Stimulated activated CD4-positive, alpha-beta T cell treated with anti-CD3 and anti-CD28 coated beads, Interleukin-4, amount 100 ng/mL, for 4 hours (primary cell): ENCODE measurements at places on chromosomes 11 and 22.

DNA sequence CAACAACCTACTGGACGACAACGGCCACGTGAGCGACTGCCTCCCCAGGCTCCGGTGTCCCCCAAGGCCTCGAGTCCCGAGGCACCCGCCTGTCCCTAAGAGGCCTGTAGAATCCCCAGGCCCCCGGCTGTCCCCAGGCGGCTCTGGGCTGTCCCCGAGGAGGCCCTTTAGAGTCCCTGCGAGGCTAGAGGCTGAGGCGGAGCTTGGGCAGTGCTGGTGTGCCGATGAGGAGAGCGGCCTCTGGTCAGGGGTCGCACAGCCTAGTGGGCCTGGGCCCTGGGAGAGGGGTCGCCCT, 3.7 kb downstream of the TBX1 start:
- no peak for DNase-seq

DNA sequence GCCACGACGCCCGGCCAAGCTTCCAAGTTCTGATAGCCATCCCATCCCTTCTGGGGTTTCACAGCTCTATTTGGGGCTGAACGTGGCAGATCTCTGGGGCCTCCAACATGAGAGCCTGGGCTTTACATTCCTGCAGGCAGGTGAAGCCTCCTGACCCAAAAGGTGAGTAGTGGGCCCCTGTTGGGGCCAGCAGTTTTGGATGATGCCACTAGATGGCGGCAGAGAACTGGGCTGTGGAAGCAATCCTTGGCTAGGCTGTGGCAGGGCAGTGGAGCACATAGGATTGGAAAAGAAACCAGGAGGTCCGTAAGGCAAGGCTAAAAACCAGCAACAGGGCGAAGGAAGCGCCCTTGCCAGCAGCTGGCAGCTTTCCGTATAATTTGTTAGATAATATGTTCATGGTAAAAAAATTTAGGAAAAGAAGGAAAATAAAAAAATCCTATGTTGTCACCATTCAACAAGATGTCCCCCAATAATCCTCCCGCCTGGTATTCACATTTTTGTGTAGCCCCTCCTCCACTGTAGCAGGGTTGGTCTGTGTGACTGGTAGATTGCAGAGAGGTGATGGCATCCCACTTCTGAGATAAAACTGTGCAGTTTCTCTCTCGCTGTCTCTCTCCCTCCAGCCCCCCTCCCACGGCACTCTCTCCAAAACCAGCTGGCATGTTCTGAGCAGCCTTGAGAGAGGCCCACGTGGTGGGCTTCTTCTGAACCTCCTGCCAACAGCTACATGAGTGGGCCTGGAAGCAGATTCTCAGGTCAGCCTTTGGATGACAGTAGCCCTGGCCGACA, 43.6 kb upstream of the OR4B1 start:
- DNase-seq: peak; percentile 60

GRCh38 chr22:41469218-41469851, 418 bp downstream of the ACO2 start:
- DNase-seq: peak; percentile 33

DNA sequence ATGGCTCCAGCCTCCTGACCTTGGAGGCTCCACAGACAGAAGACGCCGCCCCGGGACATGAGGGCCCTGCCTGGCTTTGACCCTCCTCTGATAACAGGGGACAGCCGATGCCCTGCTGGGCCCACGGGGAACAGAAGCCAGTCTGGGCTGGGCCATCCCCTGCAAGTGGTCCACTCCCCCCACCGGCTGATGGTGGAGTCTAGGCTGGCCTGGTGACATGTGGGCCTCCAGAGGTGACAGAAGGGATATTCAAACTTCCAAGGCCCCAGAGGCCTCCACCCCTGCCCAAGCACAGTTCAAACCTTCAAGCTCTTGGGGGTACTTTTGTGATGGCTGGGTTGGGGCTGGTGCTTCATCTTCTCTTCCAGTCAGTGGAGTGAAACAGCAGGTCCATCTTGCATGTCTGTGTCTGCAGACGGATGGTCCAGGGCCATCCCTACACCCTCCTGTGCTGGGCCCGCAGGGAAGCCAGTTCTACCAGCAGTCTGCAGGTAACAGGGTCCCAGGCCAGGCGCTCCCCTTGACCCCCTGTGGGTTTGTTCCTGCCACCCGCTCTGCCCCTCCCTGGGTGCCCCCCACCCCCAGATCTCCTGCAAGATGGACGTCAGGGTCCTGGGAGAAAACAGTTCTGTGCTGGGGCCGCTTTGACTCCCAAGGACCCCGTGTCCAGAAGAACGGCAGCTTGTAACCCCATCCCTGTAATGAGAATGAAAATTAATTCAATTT, 929.9 kb downstream of the BRD1 start:
- DNase-seq: no peak

DNA sequence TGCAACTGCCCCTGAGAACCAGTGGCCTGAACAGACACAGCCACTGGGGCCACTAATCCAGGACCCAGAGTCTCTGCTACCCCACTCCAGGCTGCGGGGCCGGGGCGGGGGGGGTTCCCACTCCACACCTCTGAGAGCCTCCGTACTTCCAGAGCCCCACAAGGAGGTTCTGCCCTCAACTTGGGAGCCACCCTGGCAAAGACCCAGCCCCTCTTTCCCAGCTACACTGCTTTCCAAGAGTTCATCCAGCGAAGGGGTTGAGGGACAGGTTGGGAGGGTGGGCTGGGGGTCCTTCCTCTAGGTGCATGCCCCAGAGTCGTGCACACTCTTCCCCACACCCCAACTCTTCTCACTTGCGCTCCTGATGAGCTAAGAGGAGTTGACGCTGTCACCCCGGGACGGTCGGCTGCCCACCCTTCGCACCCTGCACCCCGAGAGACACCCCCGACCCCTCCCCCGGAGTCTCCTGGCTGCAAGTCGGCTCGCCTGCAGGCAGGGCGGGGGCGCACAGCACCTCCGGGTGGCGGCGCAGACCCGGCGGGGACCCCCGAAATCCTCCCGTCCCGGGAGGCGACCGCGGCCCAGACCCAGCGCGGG, 531 bp downstream of the RAB3IL1 start:
- no peak for DNase-seq

DNA sequence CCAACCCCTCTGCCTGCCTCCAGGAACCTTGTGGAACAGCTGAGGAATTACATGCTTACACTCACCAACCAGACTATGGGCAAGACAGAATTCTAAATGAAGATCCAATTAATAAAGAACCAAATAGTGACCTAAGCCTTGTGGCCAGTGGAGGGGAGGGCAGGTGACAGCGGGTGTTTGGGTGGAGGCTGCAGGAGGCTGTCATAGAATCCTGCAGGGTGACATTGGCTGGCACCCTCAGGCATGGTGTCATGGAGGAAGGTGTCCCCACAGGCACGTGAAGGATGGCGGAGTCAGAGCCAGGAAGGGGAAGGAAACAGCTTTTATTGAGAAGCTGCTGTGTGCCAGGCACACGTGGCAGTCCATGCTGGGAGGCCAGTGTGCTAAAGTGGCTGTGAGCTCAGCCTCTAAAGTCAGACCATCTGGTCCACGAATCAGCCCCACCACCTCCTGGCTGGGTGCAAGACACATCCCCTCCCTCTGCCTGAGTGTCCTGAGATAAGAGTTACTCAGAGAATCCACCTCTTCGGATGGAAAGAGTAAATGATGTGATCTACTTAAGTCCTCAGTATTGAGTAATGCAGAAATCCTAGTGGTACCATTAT, 8.7 kb downstream of the MYO18B start:
- DNase-seq: no peak

GRCh38 chr22:17612057-17612456, 16.5 kb downstream of the ATP6V1E1 start:
- DNase-seq: no peak

DNA sequence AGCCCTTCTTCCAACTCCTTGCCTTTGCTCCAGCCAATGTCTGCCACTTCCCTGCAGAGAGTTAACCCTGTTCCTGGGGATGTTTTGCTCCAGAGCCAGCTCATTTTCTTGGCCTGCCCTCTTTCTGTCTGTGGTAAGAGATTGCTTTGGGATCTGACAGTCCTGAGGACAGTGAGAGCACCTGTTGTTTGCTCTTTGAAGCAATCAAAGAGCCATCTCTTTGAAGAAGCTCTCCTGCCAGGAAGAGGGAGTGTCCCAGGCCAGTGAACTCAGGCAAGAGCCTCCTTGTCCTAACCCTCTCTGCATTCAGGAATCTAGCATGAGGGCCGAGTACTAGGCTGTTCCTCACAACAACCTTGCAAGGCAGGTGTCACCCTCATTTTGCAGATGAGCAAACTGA, 42.2 kb downstream of the TRAF6 start:
- DNase-seq: no peak

DNA sequence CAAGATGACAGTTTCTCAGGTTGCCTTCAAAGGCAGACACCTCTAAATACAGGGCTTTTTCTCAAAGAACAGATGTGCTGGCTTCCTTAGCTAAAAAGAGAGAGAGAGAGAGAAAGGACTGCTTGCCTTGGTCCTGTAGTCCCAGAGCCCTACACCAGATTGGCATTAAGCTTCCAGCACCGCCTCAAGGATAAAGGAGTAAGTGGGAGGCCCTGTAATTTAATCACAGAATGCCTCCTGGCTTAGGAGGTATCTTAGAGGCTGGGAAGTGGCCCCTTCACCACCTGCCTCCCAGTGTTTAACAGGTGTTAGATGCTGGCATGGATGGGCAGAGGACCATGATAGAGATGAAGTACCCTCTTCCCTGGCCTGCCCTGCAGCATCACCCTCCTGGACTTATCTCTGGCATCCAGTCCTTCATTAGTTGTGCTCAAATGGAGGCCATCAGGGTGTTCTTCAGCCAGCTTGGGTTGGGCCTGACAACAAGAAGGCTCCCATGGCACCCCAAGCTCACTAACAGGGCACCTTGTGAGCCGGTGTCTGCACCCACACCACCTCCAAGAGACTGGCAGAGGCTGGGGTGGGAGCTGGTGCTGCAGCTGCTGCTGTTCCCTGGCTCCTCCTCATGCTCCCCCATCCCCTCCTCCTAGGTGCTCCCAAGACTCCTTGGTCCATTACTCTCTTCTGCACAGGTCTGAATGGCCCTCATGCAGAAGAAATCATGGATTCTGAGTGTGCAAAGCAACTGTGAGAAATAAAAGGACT, 32.5 kb downstream of the ABCC8 start:
- DNase-seq: no peak

GRCh38 chr11:116615211-116615865, 157.4 kb downstream of the BUD13 start:
- DNase-seq: no peak

DNA sequence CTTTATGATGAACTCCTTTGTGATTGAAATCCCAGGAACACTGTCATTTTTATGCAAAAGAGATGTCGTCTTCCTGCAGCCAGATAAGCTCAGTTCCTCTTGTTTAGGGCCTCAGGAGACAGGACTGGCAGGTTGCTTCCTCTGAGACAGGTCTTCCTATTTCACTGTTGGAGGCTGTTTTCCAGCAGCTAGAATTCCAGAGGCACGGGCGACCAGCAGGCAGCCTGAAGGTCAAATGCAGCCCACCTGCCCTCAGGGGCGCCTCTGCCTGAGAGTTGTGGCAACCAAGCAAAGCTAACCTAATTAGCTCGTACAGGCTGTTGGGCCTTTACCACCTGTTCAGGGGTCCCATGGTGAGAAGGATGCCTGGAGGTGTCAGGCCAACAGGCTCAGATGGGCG, 22.3 kb downstream of the SLC6A5 start:
- DNase-seq: no peak

DNA sequence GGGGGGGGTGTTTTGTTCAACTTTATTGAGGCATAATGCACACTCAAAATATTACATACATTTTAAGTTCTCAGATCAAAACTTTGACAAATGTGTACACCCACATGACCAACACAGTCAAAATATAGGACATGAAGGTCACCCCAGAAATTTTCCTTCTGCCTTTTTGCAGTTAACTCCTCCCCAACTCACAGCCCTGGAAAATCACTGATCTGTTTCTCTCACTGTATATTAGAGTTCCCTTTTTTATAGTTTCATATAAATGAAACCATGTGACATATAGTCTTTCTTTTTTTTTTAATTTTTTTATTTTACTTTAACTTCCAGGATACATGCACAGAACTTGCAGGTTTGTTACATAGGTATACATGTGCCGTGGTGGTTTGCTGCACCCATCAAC, 4.6 kb downstream of the TMPRSS5 start:
- no peak for DNase-seq

- no peak for DNase-seq
These were observed 23.9 kb upstream of the TFIP11 start for GRCh38 chr22:26536056-26536761.

- DNase-seq: no peak
These were observed 33.2 kb downstream of the PPP2R1B start for GRCh38 chr11:111733016-111733415.

DNA sequence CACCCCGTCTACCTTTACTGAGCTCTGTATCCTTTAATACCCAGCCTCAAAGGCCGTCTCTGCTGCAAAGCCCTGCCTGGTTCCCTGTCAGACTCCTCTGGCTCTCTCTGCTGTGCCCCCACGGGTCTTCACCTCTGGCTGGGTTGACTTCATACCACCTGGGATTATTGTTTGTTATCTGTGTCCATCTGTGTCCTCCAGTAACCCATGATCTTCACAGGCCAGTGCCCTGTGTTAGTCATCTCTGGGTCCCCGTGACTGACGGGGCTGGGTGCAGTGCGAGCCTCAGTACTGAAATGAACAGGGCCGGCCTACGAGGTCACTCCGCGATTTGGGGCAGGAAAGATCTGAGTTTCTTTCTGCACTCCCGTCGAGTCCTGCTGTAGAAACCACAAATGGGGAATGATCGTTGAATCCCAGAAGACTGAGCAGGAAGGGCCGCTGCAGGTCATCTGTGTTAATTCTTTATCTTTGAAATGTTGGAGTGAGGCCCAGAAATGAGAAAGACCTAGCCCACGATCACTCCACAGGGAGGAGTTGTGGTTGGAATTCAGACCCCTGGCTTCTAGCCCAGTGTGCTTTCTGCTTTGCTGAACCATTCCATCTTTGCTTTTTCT, 12.3 kb upstream of the TUB start:
- DNase-seq: no peak

DNA sequence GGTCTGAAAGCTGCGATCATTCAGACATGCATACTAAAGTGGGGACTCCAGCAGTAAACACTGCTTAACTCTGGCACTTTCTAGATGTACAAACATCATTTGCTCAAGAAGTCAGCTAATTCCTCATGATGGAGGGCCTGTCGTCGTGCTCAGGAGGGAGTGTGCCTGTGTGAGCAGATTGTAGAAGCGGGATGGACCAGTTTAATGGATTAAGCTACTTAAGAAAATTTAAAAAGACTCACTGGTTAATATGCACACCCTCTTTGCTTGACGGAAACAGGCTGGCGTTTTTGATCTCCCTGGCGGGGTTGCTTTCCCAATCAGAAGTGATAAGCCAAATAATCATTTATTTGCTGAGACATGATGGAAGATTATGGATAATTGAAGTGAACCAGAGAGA, 79.0 kb downstream of the LDLRAD3 start:
- no peak for DNase-seq

DNA sequence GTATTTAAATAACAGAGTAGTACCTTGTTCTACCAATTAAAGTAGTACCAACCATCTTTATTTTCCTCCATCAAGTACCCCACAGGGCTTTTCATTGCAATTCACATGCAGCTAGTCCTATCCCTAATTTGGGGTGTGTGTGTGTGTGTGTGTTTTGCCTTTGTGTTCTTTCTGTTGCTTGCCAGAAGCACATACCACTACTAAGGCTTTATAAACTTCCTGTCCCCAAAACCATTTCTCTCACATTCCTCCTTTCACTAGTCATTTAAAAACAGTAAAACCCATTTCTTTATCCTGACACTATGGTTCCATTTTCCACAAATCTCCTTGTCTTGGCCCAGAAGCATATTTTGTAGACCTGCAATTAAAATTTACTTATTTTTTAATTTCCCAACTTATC, 54.6 kb downstream of the SLC36A4 start:
- no peak for DNase-seq
